Sciatic nerve (tissue), 2 donors: ENCODE measurements at places on chromosomes 12 and 14. TPM values are rescaled to one million over a fixed set of nuclear protein-coding genes. Genes with fewer than 3 reads are reported as not detected.

GRCh38 chr12:885701-886100, 63.8 kb downstream of the RAD52 start:
- DNase-seq = no peak

GRCh38 chr14:54106661-54107377, 150.2 kb upstream of the BMP4 start:
- no peak for DNase-seq

DPY19L2 gene
- total RNA-seq = 28.3 TPM

DNA sequence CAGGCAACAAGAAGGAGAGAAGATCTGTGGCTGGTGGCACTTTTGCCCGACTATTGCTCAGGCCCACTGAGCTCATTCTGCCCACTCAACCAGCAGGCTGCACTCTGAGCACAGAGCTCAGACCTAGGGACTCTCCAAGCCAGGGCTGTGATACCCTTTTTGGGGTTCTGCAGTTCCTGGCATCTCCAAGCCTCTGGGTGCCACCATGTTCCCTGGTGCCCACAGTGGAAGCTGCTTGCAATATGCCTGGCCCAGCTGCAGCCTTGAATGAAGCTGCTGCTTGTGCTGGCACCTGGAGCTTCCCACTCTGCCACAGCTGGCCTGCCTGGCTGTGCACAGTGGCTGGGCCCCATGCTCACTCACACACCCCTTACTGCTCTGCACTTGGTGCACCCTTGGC, 236.1 kb downstream of the ADGRD1 start:
- no peak for DNase-seq

DNA sequence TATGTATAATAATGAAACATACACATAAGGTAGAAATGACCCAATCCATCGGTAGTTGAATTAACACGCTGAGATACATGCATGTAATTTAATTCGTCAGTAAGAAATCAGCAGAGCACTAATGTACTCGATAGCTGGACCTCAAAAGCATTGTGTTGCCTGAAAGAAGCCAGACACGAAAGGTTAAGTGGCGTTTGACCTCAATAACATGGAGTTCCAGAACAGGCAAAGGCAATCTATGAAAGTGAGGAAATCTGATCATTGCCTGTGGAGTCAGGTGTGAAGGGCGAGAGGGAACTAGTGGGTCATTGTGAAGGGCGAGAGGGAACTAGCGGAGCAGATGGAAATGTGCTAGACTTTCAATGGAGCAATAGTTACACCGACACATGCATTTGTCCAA, 970.4 kb upstream of the TMEM132C start:
- no peak for DNase-seq

GRCh38 chr12:56629459-56630179, 507 bp downstream of the BAZ2A start:
- DNase-seq = peak; percentile 67

STAB2 gene
- total RNA-seq = 0.13 TPM

GRCh38 chr12:26028953-26029735, 70.7 kb downstream of the RASSF8 start:
- no peak for DNase-seq

- DNase-seq = no peak
Measured at GRCh38 chr12:65876898-65877721, 52.8 kb downstream of the HMGA2 start.

DNA sequence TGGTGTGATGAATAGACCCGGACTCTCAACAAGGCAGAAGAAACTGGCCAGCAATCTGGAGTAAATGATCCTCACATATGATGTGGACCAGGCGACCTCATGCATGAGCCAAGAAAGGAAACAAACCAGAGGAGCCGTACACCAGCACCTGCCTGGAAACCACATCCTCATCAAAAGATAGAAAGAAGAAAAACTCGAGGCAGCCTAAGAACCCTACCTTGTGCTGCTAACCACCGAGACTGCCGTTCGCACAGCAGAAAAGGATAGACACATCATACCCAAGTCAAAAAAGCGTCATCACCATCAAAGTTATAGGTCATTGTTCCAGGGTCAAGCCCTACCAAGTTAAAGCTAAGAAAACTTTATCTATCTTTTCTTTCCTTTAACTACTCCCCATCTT, 66.7 kb downstream of the RESF1 start:
- no peak for DNase-seq

TSPAN8 gene
- total RNA-seq = 76.1 TPM

GRCh38 chr12:130799051-130799450, 40.0 kb downstream of the STX2 start:
- no peak for DNase-seq

DNA sequence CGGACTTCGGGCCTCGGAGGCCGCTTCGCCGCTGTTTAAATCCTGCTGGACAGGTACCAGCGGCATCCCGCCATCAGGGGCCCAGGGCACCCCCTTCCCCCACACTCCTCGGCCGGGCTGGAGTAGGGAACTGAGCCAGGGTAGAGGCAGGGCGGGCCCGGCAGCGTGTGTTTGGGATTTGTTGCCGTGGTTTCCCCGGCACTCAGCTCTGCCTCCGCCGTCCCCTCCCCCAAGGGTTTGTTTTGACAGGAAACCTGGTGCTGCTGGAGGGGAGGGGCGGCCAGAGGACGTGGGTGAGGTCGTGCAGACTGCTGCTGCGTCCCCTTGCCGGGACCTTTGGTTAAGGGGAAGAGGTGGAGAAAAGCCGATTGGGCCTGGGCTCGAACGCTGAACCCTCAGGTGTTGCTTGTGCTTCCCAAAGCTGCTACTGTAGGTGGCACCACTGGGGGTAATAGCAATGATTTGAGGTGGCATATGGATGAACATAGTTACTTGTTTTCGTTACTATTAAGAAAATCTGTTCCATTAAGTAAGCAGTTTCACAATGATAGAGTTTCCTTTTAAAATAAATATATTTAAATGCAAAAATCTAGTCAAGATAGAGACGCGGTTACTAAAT, 778 bp downstream of the TCP11L2 start:
- peak; percentile 91 for DNase-seq

GRCh38 chr14:77843195-77843594, 43.3 kb downstream of the ADCK1 start:
- no peak for DNase-seq

- DNase-seq = no peak
Measured at GRCh38 chr14:100117633-100118395, 41.6 kb downstream of the DEGS2 start.

ARHGDIB gene
- 73.5 TPM for total RNA-seq

DNA sequence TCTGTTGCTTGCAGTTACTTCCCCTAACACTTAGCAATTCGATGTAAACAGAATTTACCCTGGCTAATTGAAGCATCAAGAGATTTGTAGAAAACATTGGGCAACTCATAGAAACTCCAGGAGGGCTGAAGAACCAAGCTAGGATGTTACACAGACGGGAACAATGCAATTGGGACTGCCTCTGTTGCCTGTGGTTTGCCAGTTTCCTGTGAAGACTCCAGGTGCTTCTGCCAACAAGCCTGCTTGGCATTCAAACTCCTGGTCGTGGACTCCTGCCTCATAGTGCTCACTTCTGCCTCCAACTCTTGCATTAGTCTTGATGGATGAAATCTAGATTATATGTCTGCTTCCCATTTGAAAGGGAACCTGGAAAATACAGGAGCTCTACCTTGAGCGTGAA, 246.0 kb downstream of the BMP4 start:
- no peak for DNase-seq

GRCh38 chr14:100063314-100063941, 1.8 kb upstream of the EVL start:
- DNase-seq = no peak

GRCh38 chr14:100118396-100119011, 40.9 kb downstream of the DEGS2 start:
- no peak for DNase-seq

RFLNA gene
- 28.1 TPM for total RNA-seq
